ENCODE measurements at places on chromosomes 12 and 14.

GRCh38 chr12:13534645-13535398 is 338.3 kb downstream of the EMP1 start:
- no peak for DNase-seq

GRCh38 chr12:113348849-113349536 is 9.4 kb upstream of the PLBD2 start:
- no peak for DNase-seq

- DNase-seq: no peak
Measured at GRCh38 chr12:56223571-56224101, 506 bp upstream of the NABP2 start.

- DNase-seq: no peak
Measured at GRCh38 chr12:53501615-53502181, 615 bp downstream of the TARBP2 start.

DNA sequence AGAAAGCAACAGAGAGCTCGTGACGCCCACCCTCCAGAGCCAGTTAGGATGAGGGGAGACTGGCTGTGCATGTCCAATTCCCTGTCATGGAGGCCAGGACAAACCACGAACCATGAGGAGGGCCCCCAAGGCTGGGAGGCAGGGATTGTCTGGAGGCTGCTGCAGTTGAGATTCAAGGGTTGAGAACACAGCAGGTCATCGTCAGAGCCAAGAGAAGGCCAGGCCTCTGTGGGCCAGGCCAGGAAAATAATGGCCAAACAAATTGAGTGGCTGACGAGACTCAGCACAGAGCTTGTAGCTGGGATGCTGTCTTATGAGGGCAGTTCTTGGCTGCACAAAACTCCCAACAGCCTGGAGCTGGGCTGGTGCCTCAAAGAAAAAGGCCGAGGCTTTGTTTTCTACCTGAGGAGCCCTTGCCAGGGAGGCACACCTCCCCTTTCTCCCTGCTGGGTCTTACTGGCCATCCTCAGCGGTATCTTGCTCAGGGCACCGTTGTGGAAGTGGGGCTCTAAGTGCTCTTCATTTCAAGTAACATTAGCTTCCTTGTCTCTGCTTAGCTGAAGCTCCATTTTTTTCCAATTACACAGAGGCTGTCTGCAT is 665.9 kb downstream of the BCL11B start:
- DNase-seq: no peak

GRCh38 chr12:109538191-109538863 is 35.0 kb downstream of the MMAB start:
- no peak for DNase-seq

GRCh38 chr12:130859161-130859560 is 12.7 kb upstream of the RAN start:
- DNase-seq: no peak

DNA sequence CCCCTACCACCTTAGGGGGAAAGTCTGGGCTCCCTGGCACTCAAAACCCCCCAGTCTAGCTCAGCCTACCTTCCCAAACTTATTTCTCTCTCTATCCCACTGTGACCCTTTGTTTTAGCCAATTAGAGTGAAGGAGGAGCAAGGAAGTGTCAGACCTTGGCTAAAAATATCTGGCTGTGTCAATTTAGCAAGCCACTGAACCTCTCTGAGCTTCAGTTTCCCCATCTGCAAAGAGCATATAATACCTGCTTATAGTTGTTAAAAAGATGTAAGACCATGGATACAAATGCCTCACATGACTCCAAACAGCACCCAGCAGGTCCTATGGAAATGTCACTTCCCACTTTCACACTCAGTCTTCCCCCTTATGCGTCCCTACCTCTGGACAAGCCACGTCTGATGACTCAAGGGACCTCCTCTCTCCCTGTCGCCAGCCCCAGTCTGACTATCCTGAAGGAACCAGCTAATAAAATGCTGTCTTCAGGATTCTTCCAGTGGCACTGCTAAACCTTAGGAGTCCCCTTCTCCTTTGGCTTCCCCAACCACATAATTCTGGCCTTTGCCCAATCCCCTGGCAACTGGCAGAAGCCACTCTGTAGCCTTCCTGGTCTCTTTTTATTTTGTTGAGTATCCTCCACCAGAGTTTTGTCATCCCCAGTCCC is 19.3 kb downstream of the FOXN3 start:
- no peak for DNase-seq

DNA sequence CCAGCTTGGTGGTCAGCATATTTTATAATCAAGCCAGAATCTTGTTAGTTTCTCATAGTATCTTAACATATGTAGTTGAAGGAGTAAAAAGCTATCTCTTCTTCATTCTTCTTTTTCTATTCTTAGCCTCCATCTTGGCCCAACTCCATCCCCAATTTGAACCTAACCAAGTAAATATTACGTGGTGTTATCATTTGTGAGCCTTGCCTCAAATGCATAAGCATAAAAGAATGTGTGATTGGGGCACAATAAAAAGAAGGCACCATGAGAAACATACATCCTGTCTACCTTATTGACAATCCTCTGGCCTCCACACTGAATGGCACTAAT is 181.4 kb upstream of the BMP4 start:
- DNase-seq: no peak

DNA sequence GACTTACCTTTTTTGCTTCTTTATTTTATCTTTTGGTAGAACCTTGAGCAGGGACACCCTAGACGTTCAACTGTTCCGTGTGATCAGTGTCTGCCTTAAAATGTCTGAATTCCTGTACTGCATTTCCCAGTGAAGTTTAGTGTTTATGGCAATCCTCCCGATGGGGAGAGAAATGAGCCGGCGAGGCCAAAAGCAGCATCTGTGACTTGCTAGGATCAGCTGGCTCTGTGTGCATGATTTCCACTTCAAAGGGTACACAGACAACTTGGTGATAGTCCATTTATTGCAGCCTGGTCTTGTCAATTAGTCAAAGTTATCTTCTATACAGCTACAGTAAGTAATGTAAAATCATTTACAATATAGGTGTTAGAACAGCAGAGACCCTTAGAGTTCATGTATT is 768.5 kb downstream of the DIO2 start:
- no peak for DNase-seq

DNA sequence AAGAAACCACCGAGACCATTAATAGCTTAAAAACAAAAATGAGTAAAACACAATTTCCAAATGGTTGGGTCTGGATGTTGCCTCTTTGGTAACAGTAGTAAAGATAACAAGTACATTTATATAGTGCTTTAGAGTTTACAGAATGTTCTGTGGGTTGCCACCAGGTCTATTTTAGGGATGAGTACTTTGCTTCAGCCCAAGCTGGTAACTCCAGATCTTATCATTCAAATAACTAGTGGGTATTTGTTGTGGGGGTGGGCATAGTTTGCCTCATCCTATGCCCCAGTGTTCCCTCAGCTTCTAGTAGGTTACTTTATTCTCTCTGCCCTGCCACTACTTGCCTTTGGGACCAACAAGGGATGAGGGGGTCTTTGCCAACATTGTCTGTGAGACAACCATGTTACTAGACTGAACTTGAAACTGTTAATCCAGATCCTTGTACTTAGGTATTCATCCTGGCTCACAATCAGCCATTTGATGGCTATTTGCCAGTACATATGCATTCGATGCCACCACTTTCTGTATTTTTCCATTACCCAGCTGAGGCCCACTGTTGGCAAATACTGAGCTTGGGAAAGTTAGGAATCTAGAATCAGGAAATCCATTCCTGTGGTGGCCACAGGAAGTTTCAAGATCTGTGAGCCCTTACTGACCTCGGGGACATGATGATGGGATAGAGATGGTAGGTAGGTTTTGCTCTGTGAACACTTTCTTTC is 17.6 kb upstream of the AKAP6 start:
- no peak for DNase-seq

GRCh38 chr12:124194264-124194892 is 100.5 kb upstream of the RFLNA start:
- DNase-seq: no peak

GRCh38 chr12:98606359-98606988 is 13.0 kb downstream of the SLC25A3 start:
- DNase-seq: no peak

DNA sequence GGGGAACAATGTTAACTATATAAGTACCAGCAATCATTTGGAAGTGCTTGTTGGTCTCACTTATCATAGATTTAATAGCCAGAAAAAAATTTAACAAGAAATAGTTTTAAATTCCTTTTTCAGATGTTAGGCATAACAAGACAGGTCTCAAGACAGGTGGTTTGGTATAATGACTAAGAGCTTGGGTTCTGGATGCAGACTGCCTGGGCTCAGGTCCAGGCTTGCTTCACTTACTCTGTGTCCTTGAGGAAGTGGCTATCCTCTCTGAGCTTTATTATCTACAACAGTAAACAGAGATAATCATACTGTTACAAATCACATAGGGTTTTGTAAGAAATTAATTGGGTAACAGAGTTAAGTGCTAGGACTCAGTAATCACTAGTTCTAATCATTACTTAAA is 338.0 kb upstream of the FLRT2 start:
- no peak for DNase-seq

DNA sequence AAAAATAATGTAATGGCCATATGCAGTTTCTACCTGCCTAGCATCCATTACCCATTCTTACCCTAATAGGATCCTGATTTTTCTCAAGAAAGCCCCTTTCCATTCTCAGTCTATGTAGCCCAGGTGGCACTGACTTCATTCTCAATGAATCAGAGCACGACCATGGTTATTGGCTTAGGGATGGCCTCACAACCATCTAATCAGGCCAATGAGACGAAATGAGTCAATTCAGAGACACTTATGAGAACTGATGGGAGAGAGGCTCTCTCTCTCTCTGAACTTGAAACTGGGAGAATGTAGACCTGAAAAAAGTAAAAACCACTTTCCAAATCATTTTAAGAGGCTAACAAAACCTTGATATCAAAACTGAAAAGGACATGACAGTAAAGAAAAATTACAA is 45.3 kb upstream of the OXA1L start:
- no peak for DNase-seq

- no peak for DNase-seq
Measured at GRCh38 chr12:30643366-30643765, 52.3 kb downstream of the IPO8 start.

DNA sequence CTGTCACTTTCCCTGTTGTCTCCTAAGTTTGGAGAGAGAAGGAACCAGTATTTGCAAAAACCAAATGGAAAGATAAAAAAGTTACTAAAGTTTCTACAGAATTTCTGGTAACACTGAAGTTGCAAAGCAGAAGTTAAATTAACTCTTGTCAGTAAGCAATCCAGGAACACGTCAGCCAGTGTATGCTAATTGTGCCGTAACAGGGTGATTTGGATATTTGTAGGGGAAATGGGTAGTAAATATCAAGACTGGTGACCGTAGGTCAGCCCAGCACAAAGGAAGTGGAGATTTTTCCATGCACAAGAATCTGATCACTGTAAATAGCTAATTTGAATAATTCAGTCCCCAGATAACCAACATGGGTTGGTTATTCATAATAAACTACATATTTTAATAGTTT is 2.3 kb downstream of the CDKN1B start:
- no peak for DNase-seq

- DNase-seq: no peak
Measured at GRCh38 chr14:45553981-45554380, 301.0 kb upstream of the MIS18BP1 start.

DNA sequence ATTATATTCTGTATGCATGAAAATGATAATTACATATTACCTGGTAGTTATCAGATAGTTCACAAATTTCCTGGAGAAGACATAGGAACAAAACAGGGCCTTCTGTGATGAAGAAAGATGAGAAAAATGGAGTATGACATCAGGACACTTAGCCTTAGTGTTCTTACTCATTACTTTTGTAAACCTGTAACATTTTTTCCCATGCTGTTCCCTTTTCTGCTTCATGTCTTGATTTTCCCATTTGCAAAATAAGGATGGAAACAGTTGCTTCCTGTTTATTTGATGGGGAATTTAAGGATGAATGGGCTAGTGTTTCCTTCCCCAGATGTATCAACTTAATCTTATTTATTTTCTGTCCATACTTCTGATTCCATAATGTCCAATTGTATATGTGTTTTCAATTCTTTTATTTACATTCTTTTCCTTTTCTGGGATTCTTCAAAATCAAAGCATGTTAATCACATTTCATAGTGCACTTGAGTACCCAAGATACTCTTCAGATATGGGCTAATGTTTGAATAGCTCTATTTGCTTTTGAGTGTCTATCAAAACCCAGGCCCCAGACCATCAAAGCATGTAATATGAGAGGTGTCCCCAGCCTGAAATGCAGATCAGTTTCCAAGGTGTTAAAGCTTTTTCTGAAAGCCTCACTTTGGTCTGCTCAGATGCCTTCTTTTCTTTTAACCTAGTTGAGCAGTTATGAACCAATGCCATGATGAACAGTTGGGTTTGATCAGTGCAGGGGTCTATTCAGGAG is 260.5 kb downstream of the RAD51B start:
- DNase-seq: no peak

GRCh38 chr14:69712599-69713088 is 54.3 kb upstream of the SRSF5 start:
- DNase-seq: no peak

DNA sequence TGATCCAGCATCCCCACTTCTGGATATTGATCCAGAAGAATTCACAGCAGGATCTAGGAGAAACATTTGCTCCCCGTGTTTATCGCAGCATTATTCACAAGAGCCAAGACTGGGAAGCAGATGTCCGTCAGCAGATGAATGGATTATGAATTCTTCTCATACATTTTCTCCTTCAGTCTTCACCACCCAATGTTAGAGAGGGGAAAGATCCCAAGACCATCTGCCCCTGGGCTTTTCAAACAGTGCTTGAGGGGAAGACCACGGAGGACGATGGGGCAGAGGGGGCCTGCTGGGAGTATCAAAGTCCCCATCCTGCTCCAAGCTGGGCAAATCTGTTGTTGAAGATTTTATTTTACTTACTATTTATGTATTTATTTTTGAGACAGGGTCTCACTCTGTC is 41.1 kb downstream of the SERPINA3 start:
- no peak for DNase-seq

DNA sequence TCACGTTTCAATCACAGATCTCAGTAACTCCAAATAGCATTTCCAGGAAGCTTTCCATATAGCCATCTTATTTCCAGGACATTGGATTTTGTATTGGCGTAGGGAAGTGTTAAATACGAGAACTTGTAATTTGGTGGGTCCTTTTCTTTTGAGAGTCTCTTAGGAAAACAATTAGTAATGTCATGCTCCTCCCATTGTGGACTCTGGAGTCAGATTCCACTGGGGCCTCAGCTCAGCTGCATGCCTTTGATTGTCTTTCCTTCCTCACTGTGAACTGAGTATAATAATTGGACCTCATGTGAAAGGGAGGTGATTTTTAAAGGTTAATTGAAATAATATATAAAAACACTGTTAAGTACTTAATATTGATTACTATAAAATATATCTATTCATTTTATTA is 462.6 kb downstream of the NPAS3 start:
- DNase-seq: no peak

- no peak for DNase-seq
Measured at GRCh38 chr14:89349171-89350008, 67.6 kb downstream of the FOXN3 start.

- DNase-seq: no peak
Measured at GRCh38 chr12:98409548-98409947, 105.8 kb upstream of the TMPO start.

DNA sequence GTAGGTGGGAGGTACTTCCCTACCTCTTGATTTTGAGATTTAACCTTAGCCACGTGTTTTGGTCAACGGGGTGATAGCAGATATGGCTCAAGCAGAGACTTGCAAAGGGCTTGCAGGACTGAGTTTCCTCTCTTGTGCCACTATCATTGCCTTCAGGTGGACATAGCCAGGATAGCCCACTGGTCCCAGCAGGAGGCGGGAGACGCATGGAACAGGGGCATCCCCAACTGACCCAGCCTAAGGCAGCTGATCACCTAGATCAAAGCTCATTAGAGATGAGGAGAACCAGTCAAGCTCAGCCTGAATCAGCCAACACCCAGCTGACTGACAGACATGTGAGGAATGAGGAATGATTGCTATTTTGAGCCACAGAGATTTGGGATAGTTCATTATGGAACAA is 49.6 kb downstream of the CALM1 start:
- DNase-seq: no peak
